Endodermal cell (in vitro differentiated cells): ENCODE measurements at places on chromosomes 7 and 10. TPM values are rescaled to one million over a fixed set of nuclear protein-coding genes. Genes with fewer than 3 reads are reported as not detected.

GRCh38 chr7:100583132-100584053 lies 2.5 kb downstream of the LRCH4 start:
- peak; percentile 67 for DNase-seq

GRCh38 chr10:129786216-129786615 lies 177.9 kb downstream of the EBF3 start:
- DNase-seq: peak; percentile 41

GRCh38 chr7:137283153-137283552 lies 60.4 kb downstream of the PTN start:
- DNase-seq: no peak

- DNase-seq: no peak
Measured at GRCh38 chr10:111785921-111786320, 397.6 kb downstream of the GPAM start.

GRCh38 chr10:101793526-101793925 lies 10.3 kb upstream of the NPM3 start:
- DNase-seq: no peak

The KNDC1 gene
- total RNA-seq: 7.3 and 9.6 TPM in 2 replicates

DNA sequence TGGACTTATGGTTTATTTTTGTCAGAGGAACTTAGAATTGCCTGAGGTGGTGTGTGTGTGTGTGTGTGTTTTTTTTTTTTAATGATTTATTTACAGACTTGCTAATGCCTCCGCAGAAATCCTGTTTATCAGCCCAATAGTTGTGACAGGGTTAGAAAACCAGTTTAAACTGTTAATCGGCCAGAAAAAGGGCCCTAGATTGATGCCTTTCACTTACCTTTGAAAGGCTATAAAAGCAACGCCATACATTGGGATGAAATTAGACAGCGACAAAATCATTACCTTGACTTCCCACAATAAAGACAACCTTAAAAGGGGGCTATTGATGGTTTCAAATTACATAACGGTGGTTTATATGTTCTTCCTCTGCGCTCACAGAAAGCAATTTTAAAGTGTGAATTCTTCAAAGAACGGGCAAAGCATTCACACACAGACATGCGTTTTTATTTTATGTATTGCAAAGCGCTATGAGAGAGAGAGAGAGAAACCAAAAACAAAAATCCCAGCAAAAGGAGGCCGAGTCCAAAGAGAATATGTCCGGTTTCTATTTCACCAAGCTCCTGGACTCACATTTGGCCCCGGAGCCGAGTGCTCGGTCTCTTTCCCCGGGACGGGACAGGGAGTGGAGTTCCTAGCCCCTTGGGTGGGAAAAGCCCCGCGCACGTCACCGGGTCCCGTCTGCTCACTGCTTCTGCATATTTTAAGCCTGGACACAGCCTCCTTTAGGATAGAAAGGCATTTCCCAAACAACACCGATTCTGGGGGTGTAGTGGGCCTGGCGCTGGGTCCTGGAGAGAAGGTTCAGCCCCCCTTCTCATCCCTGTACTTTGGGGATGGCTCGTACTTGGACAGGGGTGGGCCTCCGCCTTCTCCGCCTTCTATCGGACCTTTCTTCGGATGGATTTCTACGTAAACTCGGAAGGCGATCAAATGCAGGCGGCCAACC lies 26.8 kb upstream of the VAX1 start:
- DNase-seq: peak; percentile 57

GRCh38 chr10:133528296-133528844 lies 1.2 kb downstream of the CYP2E1 start:
- no peak for DNase-seq

GRCh38 chr7:132511387-132511786 lies 64.9 kb downstream of the PLXNA4 start:
- DNase-seq: no peak

The ZPBP gene
- total RNA-seq: not detected in 3 replicates

The H2AZ2 gene
- total RNA-seq: 159 to 202 TPM (median 201 TPM) in 3 replicates

The HOXA1 gene
- total RNA-seq: not detected in 3 replicates

GRCh38 chr10:20303453-20304152 lies 487.4 kb downstream of the PLXDC2 start:
- DNase-seq: no peak

The CTAGE15 gene
- 0.35 to 0.48 TPM in 2 of 3 replicates, not detected in the other for total RNA-seq

GRCh38 chr7:4190010-4190981 lies 491.8 kb upstream of the FOXK1 start:
- peak; percentile 58 for DNase-seq

- DNase-seq: no peak
Measured at GRCh38 chr10:132117636-132118190, 52.0 kb downstream of the JAKMIP3 start.
